ENCODE measurements at places on chromosomes 16 and 17. TPM values are rescaled to one million over a fixed set of nuclear protein-coding genes. Genes with fewer than 3 reads are reported as not detected.
A peak's percentile ranks its signal among the peaks of the same experiment; 100 is the strongest.

GRCh38 chr16:938136-938535 is 32.6 kb downstream of the LMF1 start:
- DNase-seq, result no peak

DNA sequence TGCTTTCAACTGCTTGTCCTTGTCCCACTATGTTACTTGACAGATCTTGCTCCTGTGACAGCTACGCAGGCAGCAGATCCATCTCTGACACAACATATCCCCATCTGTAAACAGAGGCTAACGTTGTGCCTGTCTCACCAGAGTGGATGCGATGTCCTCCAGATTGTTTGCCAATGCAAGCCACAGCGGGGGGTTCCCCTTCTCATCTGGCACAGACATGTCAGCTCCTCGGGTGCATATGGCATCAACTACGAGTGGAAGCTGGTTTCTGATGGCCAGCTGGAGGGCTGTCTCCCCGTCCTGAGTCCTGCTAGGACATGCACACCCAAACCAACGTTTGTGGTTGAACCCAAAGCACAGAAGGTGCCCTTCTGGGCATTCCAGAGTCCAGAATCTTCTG is 39.0 kb downstream of the CYB5D2 start:
- no peak for DNase-seq

DNA sequence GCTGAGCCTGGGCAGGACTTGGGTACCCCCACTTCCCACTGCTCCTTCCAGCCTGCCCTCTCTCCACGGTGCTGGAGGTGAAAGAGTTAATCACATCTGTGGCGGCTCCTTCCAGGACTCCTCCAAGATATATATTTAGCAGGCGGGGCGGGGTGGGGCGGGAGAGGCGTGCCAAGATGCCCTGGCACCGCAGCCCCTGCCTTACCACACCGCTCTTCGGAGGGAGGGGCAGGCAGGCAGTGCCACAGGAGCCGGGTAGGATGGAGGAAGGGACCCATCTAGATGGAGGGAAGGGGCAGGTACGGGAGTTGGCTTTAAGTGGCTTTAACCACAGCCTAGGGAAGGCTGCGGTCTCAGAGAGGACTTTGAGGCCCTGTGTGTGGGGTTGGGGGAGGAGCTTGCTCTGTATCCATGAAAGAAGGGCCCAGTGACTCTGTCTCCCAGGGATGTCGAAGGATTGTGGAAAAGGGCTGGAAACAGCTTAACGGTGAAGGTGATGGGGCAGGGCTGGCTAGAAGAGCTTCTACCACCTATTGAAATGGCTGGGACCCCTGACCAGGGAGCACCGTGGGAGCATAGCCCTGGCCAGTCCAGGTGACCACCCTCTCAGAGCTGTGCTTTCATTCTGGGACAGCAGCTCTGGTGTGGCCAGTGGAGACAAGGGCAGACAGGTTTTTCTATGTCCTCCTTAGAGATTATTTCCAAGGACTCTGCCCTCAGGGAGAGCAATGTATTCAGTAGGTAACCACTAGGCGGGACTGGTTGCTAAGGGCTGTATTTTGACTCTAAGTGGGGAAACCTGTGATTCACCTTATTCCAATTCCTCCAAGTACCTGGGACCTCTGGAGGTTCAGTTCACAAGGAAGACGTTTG is 13.0 kb downstream of the GPR142 start:
- peak; percentile 68 for DNase-seq

GRCh38 chr16:87648236-87648635 is 45.9 kb downstream of the JPH3 start:
- DNase-seq, result no peak

DNA sequence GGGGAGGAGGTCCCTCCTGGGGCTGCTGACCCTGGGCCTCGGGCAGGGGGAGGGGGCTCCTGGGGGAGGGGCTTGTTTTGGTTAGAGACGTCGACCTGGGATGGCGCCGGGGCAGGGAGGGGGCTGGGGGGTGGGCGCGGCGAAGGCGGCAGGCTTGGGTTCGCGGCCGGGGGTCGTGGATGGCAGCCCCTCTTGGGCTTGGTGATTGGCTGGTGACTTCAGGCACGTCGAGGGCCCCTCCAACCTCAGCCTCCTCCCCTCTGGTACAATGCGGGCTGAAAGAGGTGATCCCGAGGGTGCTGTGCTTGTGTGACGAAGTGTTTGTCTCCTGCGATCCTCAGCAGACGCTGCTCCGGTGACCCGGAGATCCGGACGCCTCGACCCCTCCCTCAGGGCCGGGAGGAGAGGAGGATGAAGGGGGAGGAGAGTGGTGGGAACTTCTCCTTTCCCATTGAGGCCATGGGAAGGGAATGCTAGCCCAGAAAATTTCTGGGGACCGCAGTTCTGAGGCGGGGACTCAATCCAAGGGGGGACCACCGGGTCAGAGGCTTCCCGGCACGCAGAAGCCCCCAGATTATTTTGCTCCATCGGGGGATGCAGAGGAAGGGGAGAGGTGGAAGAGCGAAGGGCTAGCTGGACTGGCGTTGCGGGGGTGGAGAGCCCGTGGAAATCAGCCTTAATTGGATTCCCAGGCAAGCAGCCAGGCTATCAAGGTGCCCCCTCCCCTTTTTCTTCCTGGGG is 43.9 kb downstream of the RAI1 start:
- DNase-seq, result no peak

DNA sequence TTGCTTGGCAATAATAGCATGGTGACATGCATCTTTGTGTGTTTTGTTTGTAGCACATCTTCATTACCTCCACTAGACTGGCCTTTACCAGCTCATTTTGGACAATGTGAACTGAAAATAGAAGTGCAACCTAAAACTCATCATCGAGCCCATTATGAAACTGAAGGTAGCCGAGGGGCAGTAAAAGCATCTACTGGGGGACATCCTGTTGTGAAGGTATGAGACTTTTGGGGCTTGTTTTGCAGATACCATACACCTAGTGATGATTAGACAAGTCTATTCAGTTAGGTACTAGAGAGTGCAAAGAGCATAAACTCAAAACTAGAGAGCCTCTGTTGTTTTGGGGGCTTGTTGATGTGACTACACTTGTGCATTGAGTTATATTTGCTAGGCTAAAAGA is 41.2 kb downstream of the NFATC3 start:
- no peak for DNase-seq

GRCh38 chr17:67619555-67619954 is 98.2 kb upstream of the NOL11 start:
- no peak for DNase-seq

NPIPA3 gene
- total RNA-seq, result 1.6 TPM

ACSM2A gene
- total RNA-seq, result not detected

KRTAP4-6 gene
- not detected for total RNA-seq

RNF43 gene
- 37.2 TPM for total RNA-seq

KCNJ2 gene
- 23.9 TPM for total RNA-seq

CHST4 gene
- not detected for total RNA-seq

NOD2 gene
- total RNA-seq, result 2.6 TPM

KCNG4 gene
- not detected for total RNA-seq

All from transverse colon (tissue), 4 donors.